ENCODE measurements at places on chromosomes 1 and 21.
A peak's percentile ranks its signal among the peaks of the same experiment; 100 is the strongest.

- DNase-seq, result no peak
Observed at GRCh38 chr21:42862774-42863503, 16.4 kb downstream of the WDR4 start.

GRCh38 chr1:54583307-54583686, 35.3 kb downstream of the ACOT11 start:
- no peak for DNase-seq

DNA sequence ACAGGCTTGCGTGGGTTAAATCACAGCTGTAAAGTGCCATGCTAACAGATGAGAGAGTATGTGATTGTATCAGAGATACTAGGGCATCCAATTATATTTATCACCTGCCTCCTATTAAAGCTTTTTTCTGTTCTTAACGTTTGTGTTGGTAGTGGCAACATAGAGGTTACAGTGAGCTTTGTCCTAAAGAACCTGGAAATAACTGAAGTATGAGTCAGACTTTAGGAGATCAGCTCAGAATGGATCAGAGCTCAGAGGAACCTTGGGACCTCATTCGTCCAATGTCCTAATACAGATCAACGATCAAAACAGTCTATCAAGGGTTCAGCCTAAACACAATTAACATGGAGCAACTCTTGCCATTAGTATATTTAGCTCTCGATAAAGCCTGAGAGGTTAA, 81.0 kb downstream of the RGS7 start:
- no peak for DNase-seq

- DNase-seq, result no peak
Observed at GRCh38 chr1:192801451-192801850, 7.4 kb upstream of the RGS2 start.

DNA sequence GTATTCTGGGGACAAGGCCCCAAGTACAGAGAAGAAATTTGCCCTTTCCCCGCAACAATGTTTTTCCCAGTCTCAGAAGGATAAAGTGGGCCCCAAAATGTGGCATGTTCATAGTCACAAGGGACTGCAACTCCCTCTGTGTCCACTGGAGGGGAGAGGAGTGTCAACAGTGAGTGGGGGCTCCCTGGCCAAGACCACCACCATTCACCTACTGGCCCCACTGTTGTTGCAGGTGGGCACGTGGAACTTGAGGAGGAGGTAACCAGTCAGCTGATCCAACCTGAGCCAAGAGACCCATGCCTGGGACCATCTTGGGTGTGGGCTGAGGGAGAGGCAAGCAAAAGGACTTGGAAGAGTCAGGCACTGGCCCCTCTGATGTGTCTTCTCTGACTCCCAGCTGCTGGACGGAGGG, 777 bp downstream of the NUDT17 start:
- peak; percentile 72 for DNase-seq

All from hematopoietic multipotent progenitor cell treated with erythropoietin and hydrocortisone succinate and interleukin-3 and kit ligand, for 8 days (in vitro differentiated cells).